ENCODE measurements at places on chromosomes 4 and X.

DNA sequence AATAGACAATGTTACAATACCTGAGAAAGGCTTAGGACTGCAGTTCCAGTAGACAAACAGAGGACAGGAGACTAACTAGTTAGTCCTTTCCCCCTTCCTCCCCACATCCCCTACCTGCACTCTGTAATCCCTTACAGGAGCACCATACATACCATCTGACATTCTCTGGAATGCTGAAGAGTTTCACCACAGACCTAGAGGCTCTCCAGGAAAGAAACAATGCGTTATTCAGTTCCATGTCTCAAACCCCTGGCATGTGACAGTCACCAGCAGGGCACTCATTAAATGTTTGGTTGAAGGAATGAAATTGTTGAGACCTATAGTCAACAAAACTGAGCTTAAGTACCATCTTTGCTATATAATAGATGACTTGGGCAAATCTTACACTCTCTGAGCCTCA, 100.2 kb upstream of the USP38 start:
- no peak for DNase-seq

DNA sequence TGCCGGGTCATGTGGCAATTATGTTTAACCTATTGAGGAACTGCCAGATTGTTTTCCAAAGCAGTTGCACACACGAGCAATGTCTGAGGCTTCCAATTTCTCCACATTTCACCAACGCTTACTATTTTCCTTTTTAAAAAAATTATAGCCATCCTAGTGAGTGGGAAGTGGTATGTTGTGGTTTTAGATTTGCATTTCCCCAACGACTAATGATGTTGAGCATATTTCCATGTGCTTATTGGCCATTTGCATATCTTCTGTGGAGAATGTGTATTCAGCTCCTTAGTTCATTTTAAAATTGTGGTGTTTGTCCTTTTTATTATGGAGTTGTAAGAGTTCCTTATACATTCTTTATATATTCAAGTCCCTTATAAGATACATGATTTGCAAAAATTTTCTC, 60.2 kb downstream of the MTMR1 start:
- DNase-seq: no peak

GRCh38 chrX:38879631-38880220, 78.5 kb downstream of the MID1IP1 start:
- DNase-seq: no peak

GRCh38 chr4:124685851-124686250, 26.7 kb downstream of the ANKRD50 start:
- no peak for DNase-seq

GRCh38 chr4:181148470-181148869, 1094.7 kb upstream of the TENM3 start:
- no peak for DNase-seq

DNA sequence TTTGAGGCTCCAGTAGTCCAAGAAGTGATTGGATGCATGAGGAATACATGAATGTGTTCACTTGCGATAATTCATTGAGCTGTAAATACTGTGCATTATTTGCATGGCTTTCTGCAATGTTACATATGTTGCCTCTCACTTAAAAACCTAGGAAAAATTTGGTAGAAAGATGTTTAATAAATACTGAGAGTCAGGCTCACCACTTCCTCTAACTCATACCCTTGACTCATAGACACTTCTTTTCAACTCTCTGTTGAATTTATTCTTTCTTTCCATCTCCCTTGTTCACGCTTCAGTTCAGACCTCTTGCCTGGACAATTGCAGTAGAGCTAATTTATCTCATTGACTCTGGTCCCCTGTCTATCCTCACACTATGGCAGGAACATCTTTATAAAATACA, 35.8 kb upstream of the LEF1 start:
- no peak for DNase-seq

DNA sequence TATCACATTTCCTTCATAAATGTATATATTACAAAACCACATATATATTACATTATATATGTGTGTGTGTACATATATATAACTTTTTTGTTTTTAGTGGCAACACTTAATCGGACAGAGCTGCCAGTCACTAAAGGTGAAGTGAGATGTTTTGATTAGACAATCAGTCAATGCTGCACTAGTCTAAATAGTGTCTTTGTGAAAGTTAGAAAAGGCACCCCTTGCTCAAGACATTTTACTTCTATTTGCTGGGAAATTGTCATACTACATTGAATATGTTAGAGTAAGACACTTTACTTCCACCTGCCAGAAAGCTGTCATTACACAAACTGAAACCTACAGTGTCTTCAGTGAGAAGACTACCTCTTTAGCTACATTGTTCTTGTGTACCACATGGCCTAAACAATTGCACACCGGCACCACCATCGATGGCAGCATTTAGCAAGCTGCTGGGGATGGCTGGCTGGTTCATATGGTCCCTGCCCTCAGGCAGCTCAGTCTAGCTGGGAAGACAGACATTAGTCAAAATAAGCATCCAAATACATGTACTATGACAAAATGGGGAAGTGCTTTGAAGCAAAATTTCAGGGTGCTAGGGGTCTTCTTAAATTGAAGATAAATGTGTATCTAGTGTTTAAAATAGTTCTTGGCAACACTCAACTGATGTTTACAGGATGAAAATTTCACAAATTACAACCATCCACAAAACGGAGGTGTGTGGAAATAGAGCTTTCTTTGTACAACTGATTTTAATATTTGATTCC, 148.1 kb upstream of the GATB start:
- no peak for DNase-seq

DNA sequence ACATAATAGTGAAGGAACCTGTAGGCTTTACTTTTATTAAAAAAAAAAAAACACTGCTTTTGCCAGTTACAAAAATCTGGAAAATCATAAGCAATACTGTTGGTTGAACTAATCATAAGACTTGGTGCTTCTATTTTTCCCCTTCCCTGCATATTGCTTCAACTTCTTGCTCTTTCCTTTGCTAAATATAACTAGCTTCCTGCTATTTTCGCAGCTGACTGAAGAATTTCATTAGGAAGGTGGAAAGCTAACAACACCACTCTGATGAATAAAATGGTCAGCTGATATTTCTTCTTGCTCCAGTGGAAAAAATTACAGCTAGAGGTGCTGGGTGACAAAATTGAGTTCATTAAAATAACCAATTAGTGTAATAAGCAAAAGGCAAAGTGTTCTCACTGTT, 39.3 kb downstream of the MEPE start:
- no peak for DNase-seq

Measured in stimulated activated CD4-positive, alpha-beta T cell treated with anti-CD3 and anti-CD28 coated beads, Interleukin-4, amount 100 ng/mL, for 48 hours (primary cell).